Naive thymus-derived CD8-positive, alpha-beta T cell (primary cell): ENCODE measurements at places on chromosomes 11 and 22. TPM values are rescaled to one million over a fixed set of nuclear protein-coding genes. Genes with fewer than 3 reads are reported as not detected.

- no peak for DNase-seq
These were observed 71.8 kb upstream of the NCAM1 start for GRCh38 chr11:112889446-112889845.

DNA sequence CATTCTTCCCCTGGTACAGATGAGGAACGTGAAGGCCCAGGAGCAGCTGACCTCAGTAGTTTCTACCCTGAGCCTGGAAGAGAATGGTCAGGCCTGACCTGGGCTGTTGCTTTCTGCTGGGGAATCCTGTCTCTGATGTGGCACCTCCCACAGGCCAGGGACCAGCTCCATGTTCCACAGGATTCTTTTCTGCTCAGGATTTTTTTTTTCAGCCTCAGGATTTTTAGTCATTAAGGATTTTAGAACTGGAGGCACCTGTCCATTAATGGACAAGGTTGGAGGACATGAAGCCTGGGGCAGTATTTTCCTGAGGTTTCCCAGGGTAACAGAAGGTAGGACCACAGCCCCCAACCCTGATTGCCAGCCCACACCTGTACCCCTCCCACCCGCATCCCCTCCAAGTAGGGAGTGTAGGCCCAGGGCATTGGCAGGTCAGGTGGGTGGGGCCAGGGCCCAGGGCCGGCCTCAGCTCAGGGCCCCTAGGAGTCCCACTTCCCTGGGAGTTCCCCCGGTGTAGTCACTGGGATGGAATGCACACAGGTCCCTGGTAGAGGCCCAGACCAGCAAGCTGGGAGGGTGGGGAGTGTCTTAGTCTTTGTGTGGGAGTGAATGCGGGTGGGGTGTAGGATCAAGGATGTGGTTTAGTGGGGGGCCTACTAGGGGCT lies 16.1 kb downstream of the BIK start:
- DNase-seq = no peak

- no peak for DNase-seq
These were observed 1188.5 kb downstream of the BRD1 start for GRCh38 chr22:48639021-48639795.

DNA sequence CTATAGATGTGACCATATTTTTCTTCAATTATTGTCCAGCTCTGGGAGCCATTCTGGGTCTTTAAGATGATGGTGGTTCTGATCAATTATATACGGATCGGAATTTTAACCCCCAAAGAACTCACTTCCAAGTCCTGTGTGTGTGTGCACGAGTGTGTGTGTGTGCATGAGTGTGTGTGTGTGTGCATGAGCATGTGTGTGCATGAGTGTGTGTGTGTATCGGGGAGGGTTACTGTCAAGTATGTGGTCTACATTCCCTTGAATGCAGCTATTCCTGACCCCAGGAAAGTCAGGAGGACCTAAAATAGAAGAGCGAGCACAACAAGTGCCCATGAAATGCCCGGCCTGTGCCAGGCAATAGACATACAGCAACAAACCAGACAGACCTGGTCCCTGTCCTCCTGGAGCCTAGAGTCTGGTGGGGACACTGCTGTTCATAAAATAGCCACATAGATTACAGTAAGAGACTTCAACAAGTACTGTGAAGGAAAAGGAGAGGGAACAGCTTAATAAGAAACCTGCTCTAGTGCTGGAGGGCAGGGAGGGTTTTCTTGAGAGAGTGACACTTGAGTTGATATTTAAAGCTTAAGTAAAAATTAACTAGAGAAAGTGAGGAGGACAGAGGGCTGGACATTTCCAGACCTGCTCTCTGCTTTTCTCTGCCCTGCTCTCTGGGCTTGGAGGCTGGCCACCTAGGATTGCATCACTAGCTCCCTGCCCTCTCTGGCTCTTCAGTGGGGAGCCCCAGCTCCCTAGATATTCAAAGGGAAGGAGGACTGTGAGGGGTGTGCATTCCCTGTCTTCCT lies 66.1 kb upstream of the SPON1 start:
- DNase-seq = no peak

GRCh38 chr22:41203118-41203517 lies 2.0 kb upstream of the L3MBTL2 start:
- no peak for DNase-seq

DNA sequence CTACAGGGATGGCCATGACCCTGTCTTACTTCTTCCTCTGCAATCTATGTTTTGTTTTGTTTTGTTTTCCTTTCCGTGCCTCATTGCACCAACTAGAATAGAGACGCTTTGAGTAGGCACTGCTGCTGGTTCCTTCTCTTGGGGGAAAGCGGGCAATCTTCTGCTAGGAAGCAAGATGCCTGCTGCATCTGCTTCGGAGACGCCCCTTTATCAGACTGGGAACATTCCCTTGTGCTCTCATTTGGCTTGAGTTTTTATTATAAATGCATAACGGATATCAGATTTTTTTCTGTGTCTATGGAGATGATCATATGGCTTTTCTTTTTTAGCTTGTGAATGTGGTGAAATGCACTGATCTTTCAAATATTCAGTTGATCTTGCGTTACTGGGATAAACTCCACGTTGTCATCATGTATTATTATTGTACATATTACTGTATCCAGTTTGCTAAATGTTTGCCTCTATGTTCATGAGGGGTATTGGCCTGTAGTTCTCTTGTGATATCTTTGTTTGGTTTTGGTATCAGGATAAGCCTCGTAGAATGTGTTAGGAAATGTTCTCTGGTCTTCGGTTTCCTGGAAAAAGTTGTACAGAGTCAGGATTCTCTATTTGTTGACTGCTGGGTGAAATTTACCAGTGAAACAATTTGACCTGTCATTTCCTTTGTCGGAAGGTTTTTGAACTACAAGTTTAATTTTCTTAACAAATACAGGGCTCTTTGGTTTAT lies 23.4 kb upstream of the KRTAP5-6 start:
- DNase-seq = no peak

GRCh38 chr11:113104691-113105251 lies 143.6 kb downstream of the NCAM1 start:
- no peak for DNase-seq

DNA sequence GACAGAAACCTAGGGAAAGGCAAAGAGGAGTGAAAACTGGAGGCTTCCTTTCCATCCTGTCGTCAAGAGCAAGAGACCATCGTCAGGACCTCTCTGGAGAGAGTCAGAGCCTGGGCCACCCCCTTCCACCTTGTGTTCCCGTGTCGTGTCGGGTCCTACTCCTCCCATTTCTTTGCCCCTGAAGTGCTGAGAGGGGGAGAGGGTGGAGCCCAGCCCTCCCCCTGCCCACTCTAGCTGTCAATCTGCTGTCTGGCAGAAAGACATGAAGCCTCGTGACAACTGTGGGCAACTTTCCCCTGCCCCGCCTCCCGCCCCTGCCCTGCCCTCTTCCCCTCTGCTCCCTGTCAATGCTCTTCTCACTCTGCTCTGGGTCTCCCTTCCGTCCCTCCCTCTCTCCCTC lies 20.6 kb downstream of the ANKK1 start:
- DNase-seq = no peak

- no peak for DNase-seq
These were observed 49.7 kb downstream of the GRIK4 start for GRCh38 chr11:120561286-120561685.

DNA sequence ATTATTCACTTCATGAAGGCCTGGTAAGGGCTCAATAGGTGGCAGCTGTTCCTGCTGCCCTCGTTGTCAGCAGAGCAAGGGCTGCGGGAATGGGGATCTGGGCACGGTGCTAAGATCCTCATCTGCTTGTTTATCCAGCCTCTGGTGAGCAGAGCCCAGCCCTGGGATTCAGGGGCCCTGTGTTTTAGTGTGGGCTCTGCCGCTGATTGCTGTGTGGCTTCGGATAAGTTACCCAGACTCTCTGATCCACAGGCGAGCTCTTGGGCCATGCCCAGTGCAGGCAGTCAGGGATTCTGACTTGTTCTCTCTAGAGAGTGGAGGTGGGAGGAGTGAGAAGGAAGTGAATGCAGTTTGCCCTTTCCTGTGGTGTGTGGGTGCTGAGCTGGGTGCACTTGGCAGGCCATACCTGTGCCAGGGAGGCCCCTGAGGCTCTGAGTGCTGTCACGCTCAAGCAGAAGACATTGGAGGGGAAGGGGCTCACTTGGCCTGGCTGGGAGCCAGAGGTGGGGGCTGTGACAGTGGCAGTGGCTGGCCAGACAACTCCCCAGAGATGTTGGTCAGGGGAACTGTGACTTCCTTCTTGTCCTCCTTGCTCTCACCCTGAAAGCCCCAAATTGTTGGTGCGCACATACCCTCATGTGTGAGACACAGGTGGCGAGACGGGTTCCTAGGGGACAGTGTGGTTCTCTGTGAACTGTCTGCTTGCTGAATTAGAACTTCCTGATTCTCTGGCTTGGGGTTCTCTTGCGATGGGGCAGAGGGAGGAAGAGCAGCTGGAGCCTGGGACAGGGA lies 43.7 kb downstream of the CD82 start:
- no peak for DNase-seq

DNA sequence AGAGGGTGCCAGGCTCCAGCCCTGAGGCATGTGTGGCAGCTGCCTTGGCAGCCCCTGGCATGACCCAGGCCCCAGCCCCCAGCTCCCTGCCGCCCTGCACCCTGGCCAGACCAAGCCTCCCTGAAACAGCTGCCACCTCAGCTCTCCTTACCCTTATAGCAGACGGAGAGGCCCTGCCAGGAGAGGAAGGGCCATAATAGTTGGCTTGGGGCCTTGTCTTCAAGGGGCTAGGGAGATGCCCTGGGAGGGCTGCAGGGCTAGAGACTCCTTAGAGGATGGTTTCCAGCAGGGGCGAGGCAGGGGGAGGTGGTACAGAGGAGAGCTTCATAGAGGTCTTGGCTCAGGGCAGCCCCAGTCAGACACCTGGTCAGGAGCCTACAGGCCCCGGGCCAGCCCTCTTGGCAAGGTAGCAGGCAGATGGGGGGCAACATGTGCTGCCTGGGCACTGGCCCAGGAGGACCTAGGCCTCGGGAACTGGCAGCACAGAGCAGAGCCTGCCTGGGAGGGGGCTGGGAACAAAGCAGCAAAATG lies 13.0 kb downstream of the SMTN start:
- DNase-seq = no peak

GRCh38 chr11:67522844-67523555 lies at the start of gene CABP2:
CABP2 (minus strand) TSS chr11:67523446; CDS start chr11:67523326, 120 bp downstream.
- DNase-seq = no peak

GRCh38 chr22:33018232-33018864 lies 39.8 kb downstream of the SYN3 start:
- DNase-seq = peak; percentile 9

- no peak for DNase-seq
These were observed 91.1 kb upstream of the KCNA4 start for GRCh38 chr11:30107899-30108298.

- DNase-seq = peak; percentile 40
These were observed 57.5 kb downstream of the BTG4 start for GRCh38 chr11:111454561-111455192.

GRCh38 chr22:44369293-44369661 lies 56.5 kb upstream of the SHISAL1 start:
- no peak for DNase-seq

DNA sequence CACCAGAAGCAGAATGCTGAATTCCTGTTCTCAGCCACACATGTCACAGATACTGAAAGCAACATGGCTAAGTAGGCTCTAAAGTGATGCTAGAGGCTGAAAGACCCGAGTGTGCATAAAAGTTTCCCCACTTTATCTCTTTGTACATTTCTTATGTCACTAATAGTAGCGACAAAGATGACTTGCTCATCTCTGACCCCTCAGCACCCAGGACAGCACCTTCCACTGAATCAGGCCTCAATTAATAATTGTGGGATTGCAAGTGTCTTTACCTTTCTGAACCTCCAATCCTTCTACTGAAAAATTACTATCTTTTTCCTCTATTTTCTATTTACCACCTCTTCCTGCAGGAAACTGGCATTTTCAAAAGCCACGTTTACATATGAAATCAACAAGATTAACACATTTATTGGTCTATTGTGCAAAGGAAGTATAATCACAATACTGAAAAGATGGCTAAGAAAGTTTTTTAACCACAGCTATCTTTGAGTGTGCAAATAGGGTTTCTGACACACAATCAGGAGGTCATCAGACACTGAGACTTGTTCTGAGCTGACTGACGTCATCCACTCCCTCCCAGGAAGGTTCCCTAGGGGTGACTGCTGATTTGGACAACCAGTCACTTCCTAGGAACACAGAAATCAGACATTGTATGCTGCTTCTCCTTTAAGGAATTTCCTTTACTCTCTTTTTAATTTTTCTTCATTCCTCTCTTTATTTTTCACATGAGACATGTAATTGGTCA lies 213.9 kb upstream of the ISX start:
- DNase-seq = no peak

GRCh38 chr11:107017433-107018218 lies 650 bp downstream of the GUCY1A2 start:
- DNase-seq = no peak

GRCh38 chr11:34978236-34979191 lies 62.1 kb downstream of the PDHX start:
- DNase-seq = no peak

DNA sequence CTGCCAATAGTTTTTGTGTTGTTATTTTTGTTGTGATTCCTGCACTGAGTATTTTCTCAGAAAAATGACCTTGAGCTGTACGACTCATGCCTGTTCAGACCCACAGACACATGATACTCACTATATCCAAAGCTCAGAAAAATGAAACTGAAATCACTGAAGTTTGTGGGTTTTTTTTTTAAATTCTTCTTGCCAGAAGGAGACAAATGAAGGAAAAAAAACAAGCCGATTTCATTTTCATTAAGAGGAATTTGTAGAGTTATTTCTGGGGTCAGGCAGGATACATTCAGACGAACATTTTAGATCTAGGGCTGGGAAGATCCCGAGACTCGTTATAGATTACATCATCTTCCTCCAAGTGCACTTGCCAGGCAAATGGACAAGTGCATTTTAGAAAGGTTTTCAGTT lies 60.4 kb downstream of the BMAL1 start:
- DNase-seq = no peak

DNA sequence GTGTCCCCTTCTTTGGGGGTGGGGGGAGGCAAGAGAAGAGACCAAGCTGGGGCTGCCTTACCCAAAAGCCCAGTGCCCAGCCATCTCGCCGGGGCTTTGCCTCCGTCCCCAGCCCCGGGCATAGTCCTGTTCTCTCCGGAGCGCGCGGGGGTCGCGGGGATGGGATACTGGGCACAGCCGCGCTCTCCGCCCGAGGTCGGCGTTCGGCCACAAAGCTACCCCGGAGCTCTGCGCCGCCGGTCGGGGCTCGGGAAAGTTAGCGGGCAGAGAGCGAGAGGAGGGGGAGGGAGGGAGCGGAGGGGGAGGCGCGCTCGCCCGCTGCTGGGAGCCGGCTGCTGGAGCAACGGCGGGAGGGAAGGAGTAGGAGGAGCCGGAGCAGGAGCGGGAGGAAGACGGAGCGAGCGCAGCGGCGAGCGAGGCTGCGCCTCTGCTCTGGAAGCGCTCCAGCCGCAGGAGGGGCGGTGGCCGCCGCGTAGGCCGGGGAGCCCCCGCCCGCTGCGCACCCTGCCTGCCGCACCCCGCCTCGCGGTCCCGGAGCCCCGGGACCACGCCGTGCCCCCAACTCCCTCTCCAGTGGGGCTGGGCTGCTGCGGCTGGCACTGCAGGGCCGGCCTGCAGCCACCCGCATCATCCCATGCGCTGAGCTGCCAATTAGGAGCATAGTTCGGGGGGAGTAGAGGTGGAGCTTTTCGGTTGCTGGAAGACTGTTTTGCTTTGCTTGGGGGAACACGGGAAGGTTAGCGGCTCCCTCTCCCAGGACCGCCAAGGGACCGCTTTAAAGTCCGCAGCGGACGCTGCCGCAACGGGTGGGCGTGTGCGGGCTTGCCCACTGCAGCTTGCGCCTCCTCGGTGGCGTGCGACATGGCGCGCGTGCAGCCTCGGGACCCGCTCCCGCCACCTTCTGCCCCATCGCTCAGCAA lies at the start of gene SCN4B:
Gene SCN4B, minus strand, starts transcription at position 272 of the 920 bp plus-strand sequence. Its CDS starts 150 bp downstream, at position 122.
- DNase-seq = no peak

KRTAP5-2 gene
- total RNA-seq = not detected

F2 gene
- total RNA-seq = not detected

ADM2 gene
- total RNA-seq = 7.7 TPM

LGALS12 gene
- not detected for total RNA-seq

CYTH4 gene
- 193 TPM for total RNA-seq

FUT4 gene
- 5.5 TPM for total RNA-seq

TSPAN18 gene
- 1.3 TPM for total RNA-seq

SIK3 gene
- total RNA-seq = 69.2 TPM
